Right ventricle myocardium superior (tissue), 1 donor: ENCODE measurements at places on chromosomes 5 and 9. TPM values are rescaled to one million over a fixed set of nuclear protein-coding genes. Genes with fewer than 3 reads are reported as not detected.

GRCh38 chr9:95620314-95620713 is 103.5 kb upstream of the PTCH1 start:
- DNase-seq, result no peak

The AP3B1 gene
- 20.2 TPM for total RNA-seq

The GNA14 gene
- total RNA-seq, result 1.9 TPM

The C9orf57 gene
- total RNA-seq, result not detected

The PDZD2 gene
- total RNA-seq, result 81.5 TPM

DNA sequence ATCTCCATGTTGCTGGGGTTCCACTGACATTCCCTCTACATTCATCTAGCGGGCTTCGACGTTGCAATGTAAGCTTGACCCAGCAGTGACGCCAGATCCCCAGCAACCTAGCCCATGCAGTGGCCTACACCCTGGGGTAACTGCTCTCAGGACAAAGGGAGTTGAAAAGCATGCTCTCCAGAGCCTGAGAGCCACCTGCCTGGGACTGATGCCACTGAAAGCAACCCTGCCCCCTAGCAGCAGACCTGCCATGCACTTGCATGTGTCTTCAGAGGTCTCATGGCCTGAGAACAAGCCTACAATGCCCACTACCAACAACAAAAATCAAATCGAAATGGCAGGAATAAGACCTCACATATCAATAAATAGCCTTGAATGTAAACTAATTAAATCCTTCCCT is 330.3 kb downstream of the TRIM36 start:
- no peak for DNase-seq

GRCh38 chr9:35484406-35484805 is 5.5 kb upstream of the RUSC2 start:
- no peak for DNase-seq
